ENCODE measurements at places on chromosomes 7 and 10. TPM values are rescaled to one million over a fixed set of nuclear protein-coding genes. Genes with fewer than 3 reads are reported as not detected.
A peak's percentile ranks its signal among the peaks of the same experiment; 100 is the strongest.

CRHR2 gene
- total RNA-seq: not detected

ZNF853 gene
- total RNA-seq: 1.4 TPM

CPA5 gene
- total RNA-seq: not detected

AKR1D1 gene
- total RNA-seq: not detected

GRM3 gene
- total RNA-seq: not detected

NPY gene
- total RNA-seq: not detected

GRCh38 chr7:44145969-44146911 is 5.1 kb upstream of the MYL7 start:
- H3K4me1 ChIP-seq: no peaks in the 10 kb centered on the region
- DNase-seq: no peak
- H3K4me3 ChIP-seq: peak overlapping the region; percentile 23
- no peaks in the 10 kb centered on the region for H3K36me3 ChIP-seq
- H3K27ac ChIP-seq: no peak overlapping the region

GRCh38 chr7:23473844-23474093 is 3.5 kb upstream of the IGF2BP3 start:
- no peak for DNase-seq
- no peaks in the 10 kb centered on the region for H3K36me3 ChIP-seq

GRCh38 chr7:22300839-22301238 is 56.1 kb downstream of the RAPGEF5 start:
- no peak overlapping the region for H3K27ac ChIP-seq
- DNase-seq: no peak
- H3K4me3 ChIP-seq: no peak overlapping the region
- no peaks in the 10 kb centered on the region for H3K27me3 ChIP-seq

GRCh38 chr7:99112979-99113378 is 30.9 kb downstream of the SMURF1 start:
- H3K27ac ChIP-seq: no peak overlapping the region
- no peaks in the 10 kb centered on the region for H3K36me3 ChIP-seq
- H3K4me3 ChIP-seq: no peak overlapping the region
- no peak for DNase-seq

GRCh38 chr10:102424145-102424544 is 3.5 kb downstream of the FBXL15 start:
- H3K4me3 ChIP-seq: no peak overlapping the region
- DNase-seq: no peak

DNA sequence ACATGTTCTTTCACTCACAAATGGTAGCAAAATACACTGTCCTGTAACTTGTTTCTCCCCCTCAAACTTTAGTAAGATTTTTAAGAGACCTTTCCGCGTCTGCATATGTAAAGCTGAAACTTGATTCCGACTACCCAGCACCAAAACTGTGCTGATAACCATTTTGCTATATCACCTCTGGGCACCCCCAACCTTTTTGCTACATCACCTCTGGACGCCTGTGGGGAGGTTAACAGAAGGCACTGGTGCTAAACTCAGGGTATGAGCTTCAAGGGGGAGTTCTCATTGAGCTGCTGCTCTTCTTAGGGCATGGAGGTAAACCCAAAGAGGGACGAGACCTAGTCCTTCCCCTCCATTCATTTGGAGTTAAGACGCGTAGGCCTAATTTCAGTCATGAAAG is 67.6 kb upstream of the NFE2L3 start:
- no peak for DNase-seq
- no peak overlapping the region for H3K27ac ChIP-seq
- H3K4me3 ChIP-seq: no peak overlapping the region
- H3K4me1 ChIP-seq: no peaks in the 10 kb centered on the region
- H3K36me3 ChIP-seq: no peaks in the 10 kb centered on the region

DNA sequence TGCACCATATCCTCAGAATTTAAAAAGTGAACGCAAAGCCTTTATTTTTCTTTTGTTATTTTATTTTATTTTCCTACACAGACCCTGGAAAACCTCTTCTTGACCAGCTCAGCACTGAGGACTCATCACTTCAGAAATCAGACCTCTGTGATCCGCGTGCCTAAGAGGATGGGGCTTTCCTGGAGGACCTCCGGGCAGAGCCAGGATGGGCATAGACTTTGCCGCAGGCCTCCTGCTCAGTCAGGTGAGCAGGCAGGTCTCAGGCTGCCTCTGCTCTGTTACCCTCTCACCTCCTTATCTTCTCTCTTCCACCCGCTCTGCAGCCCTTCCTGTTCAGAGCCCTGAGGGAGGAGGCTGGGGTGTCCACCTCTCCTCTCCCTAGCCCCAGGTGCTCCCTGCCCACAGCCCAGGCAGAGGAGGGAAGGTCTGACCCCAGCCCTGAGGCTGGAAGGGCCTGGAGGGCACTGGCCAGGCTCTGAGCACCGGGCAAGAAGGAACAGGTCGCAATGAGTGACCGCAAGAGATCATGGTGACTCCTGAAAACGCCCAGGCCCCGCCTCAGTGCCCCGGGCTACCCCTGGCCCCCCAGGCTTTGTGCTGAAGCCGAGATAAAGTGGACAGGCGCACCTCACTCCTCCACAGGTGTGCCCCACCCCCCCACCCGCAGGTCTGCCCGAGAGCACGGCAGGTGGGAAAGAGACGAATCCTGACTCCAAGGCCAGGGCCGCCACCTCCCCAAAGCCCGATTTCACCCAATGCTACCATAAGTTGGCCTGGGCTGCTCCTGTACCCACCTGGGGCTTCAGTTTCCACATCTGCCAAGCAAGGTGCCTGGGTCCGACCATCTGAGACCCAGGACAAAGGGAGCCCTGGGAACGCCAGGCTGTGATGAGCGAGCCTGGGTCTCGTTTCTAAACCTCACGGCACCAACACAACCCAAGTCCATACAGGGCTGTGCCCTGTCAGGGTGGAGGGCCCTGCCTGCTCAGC is 2.8 kb downstream of the CALML5 start:
- H3K4me3 ChIP-seq: no peak overlapping the region
- H3K27me3 ChIP-seq: no peaks in the 10 kb centered on the region
- H3K27ac ChIP-seq: no peak overlapping the region

GRCh38 chr10:111360260-111360925 is 283.6 kb downstream of the ADRA2A start:
- H3K27ac ChIP-seq: no peak overlapping the region
- no peak overlapping the region for H3K4me3 ChIP-seq
- H3K4me1 ChIP-seq: no peaks in the 10 kb centered on the region

DNA sequence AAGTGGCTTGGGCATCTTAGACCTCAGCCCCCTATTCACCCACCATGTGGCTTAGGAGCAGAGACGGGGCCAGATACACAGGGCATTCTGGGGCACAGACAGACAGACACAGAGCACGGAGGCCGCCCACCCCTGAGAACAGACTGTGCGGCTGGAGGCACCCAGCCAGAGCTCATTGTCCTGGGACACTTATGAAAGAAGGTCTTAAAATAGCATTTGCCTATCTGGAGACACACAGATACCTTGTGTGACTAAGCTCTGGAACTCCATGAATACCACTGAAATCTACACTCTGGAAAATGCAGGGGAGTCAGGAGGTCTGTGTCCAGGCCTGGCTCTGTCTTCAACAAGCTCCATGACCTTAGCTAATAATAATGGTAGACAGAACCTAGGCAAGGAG is 41.4 kb upstream of the ADO start:
- H3K27me3 ChIP-seq: no peaks in the 10 kb centered on the region
- no peaks in the 10 kb centered on the region for H3K4me1 ChIP-seq
- DNase-seq: no peak
- no peak overlapping the region for H3K4me3 ChIP-seq
- H3K36me3 ChIP-seq: no peaks in the 10 kb centered on the region
- no peak overlapping the region for H3K27ac ChIP-seq

DNA sequence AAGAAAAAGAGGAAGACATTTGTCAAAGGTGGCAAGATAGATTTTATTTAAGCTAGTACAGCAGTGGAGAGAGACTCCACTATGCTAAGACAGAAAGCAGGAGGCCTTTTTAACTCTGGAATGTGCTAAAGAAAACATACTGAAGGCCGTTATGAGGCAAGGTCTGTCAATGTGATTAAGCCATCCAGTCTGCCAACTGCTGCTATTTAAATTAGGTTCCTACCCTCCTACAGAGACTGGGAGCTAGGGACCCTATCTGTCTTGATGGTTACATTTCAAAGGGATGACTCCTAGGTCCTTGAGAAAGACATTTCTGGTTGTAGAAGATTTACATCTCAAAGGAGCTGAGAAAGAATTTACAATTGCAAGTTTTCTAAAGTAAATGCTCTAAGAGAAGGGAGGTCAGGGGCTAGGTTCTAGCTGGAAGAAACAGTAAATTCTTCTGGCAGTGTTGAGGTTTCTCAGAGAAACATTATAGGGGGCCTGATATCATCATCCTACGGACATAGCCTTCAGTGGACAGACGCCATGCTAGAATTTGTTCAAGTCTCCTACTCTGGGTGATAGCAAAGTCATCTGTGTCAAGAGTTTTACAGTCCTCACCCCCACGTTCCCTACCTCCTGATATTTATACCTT is 211.6 kb downstream of the PHF14 start:
- H3K27ac ChIP-seq: no peak overlapping the region
- no peaks in the 10 kb centered on the region for H3K27me3 ChIP-seq
- no peak overlapping the region for H3K4me3 ChIP-seq
- no peak for DNase-seq
- no peaks in the 10 kb centered on the region for H3K36me3 ChIP-seq

- H3K27me3 ChIP-seq: no peaks in the 10 kb centered on the region
- no peak overlapping the region for H3K27ac ChIP-seq
- H3K4me1 ChIP-seq: no peaks in the 10 kb centered on the region
- H3K4me3 ChIP-seq: no peak overlapping the region
- H3K36me3 ChIP-seq: no peaks in the 10 kb centered on the region
Observed at GRCh38 chr7:82012453-82012852, 242.6 kb upstream of the HGF start.

DNA sequence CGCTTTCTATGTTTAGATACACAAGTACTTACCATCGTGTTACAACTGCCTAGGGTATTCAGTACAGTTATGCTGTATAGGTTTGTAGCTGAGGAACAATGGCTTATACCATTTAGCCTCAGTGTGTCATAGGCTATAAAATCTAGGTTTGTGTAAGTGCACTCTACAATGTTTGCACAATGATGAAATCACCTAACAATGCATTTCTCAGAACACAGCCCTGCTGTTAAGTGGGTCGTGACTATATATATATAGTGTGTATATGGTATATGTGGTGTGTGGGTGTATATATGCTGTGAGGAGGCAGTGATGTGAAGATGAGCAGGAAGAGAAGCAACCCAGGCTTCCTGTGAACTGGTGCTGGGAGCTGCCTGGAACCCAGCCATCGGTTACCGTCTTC is 65.6 kb upstream of the MKI67 start:
- no peak overlapping the region for H3K27ac ChIP-seq
- no peak overlapping the region for H3K4me3 ChIP-seq
- no peaks in the 10 kb centered on the region for H3K4me1 ChIP-seq
- no peaks in the 10 kb centered on the region for H3K36me3 ChIP-seq

DNA sequence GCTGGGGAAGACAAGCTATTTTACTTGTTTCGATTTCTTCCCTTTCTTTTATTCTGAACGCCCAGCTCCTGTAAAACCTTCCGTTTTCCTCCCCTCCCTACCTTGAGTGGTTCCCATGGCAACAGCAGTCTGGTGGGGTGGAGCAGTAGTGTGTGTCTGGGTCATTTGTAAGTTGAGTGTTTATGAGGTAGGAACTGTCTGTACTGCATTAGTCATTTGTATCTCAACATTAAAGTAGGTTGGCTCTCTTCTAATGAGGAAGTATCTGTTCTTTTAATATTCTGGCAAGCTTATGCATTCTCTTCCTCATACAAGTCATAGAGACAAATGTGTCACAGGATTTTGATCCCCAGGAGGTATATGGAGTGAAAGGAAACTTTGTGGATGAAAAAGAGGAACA is 85.3 kb upstream of the CCDC6 start:
- no peak overlapping the region for H3K27ac ChIP-seq
- H3K27me3 ChIP-seq: no peaks in the 10 kb centered on the region
- H3K4me1 ChIP-seq: no peaks in the 10 kb centered on the region
- no peak for DNase-seq
- H3K4me3 ChIP-seq: no peak overlapping the region

DNA sequence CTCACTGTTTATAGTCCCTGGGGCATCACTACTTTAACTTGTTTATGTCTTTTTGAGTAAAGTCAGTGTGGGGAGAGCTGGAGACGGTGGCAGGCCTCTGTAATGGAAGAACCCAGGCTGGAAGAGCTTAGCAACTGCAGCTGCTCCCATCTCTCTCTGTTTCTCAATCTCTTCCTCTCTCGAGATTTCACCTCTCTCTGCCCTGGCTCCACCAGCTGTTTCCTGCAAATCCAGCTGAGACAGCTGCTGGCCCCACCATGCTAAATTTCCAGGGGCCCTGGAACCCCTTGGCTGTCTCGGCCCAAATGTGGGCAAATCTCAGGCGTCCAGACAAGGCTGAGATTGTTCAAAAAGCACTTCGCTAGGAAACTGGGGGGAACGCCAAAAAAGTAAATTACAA is 25.8 kb upstream of the SLF2 start:
- peaks cover 7% of the 10 kb centered on the region for H3K27me3 ChIP-seq
- H3K4me1 ChIP-seq: no peaks in the 10 kb centered on the region
- no peak for DNase-seq
- H3K4me3 ChIP-seq: no peak overlapping the region
- no peaks in the 10 kb centered on the region for H3K36me3 ChIP-seq

- no peaks in the 10 kb centered on the region for H3K4me1 ChIP-seq
- H3K36me3 ChIP-seq: no peaks in the 10 kb centered on the region
- H3K27me3 ChIP-seq: peaks cover 4% of the 10 kb centered on the region
- no peak overlapping the region for H3K4me3 ChIP-seq
- H3K27ac ChIP-seq: no peak overlapping the region
Observed at GRCh38 chr10:60375293-60376004, 14.2 kb downstream of the ANK3 start.

DNA sequence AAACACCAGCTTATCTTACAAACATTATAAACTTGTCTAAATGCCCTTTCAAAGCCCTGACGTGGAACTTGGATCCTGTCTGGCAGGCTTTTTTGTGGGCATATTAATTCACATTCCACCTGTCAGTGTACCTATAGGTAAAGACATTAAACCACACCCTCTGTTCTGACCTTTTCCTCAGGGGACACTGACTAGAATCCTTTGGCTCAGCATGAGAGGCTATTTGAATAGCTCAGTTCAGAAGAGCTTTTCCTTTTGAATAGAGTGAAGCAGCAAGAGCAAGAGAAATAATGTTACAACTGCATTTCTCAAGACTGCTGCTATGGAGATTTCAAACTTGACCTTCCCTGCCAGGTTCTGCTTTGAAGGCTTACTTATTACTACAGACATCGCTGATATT is 76.9 kb downstream of the CYP51A1 start:
- H3K36me3 ChIP-seq: no peaks in the 10 kb centered on the region
- no peak overlapping the region for H3K27ac ChIP-seq

- no peak for DNase-seq
- H3K36me3 ChIP-seq: no peaks in the 10 kb centered on the region
- H3K4me1 ChIP-seq: no peaks in the 10 kb centered on the region
- no peak overlapping the region for H3K4me3 ChIP-seq
Observed at GRCh38 chr10:23358357-23358756, 13.8 kb upstream of the C10orf67 start.

- H3K36me3 ChIP-seq: no peaks in the 10 kb centered on the region
- H3K27me3 ChIP-seq: no peaks in the 10 kb centered on the region
- H3K27ac ChIP-seq: no peak overlapping the region
- H3K4me1 ChIP-seq: no peaks in the 10 kb centered on the region
- H3K4me3 ChIP-seq: no peak overlapping the region
- DNase-seq: no peak
Observed at GRCh38 chr10:88126699-88127098, 263.3 kb downstream of the PTEN start.

- no peak for DNase-seq
- H3K27ac ChIP-seq: no peak overlapping the region
- H3K36me3 ChIP-seq: no peaks in the 10 kb centered on the region
- no peak overlapping the region for H3K4me3 ChIP-seq
- no peaks in the 10 kb centered on the region for H3K4me1 ChIP-seq
- no peaks in the 10 kb centered on the region for H3K27me3 ChIP-seq
Observed at GRCh38 chr7:13912715-13913278, 76.7 kb downstream of the ETV1 start.

Measured in Panc1 (cell line).